ENCODE measurements at places on chromosomes 1 and 21.

DNA sequence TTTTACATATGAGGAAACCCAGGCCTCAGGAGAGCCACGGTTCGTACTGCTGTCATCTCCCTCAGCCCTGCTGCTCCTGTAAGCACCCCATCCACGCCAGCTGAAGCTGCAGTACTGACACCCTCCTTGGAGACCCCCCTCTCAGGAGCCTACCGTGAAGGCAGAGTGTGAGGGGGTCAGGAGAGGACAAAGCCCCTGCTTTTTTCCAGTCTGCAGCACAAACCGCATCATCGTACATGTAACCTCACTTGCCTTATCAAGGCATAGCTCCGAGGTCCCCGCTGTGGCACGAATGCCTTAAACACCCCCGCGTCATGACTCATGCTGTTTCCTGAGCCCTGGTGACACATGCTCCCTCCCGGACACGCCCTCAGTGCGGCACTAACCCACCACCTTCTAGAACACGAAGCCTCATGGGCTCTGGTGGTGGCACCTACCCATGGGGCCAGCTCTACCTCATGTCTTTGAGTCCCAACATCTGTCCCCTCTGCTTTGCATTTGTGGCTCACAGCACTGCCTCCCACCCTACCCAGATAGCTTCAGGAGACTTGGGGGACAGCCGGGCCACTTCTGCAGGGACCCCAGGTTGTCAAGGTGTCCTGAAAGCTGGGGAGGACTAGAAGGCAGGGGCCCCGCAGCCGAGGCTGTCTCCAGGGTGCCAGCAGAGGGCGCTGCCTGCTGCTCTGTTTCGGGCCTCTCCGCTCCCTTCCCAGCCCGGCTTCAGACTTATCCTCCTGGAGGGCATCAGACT lies 4.9 kb downstream of the SH3BGRL3 start:
- H3K27me3 ChIP-seq, result no peaks in the 10 kb centered on the region
- H3K4me1 ChIP-seq, result peaks cover 11% of the 10 kb centered on the region
- peaks cover 24% of the 10 kb centered on the region for H3K36me3 ChIP-seq
- DNase-seq, result peak; percentile 86
- H3K27ac ChIP-seq, result no peak overlapping the region

- H3K27me3 ChIP-seq, result no peaks in the 10 kb centered on the region
- H3K36me3 ChIP-seq, result no peaks in the 10 kb centered on the region
- DNase-seq, result no peak
- no peak overlapping the region for H3K4me3 ChIP-seq
- H3K27ac ChIP-seq, result no peak overlapping the region
Measured at GRCh38 chr1:37671261-37671660, 21.1 kb upstream of the CDCA8 start.

DNA sequence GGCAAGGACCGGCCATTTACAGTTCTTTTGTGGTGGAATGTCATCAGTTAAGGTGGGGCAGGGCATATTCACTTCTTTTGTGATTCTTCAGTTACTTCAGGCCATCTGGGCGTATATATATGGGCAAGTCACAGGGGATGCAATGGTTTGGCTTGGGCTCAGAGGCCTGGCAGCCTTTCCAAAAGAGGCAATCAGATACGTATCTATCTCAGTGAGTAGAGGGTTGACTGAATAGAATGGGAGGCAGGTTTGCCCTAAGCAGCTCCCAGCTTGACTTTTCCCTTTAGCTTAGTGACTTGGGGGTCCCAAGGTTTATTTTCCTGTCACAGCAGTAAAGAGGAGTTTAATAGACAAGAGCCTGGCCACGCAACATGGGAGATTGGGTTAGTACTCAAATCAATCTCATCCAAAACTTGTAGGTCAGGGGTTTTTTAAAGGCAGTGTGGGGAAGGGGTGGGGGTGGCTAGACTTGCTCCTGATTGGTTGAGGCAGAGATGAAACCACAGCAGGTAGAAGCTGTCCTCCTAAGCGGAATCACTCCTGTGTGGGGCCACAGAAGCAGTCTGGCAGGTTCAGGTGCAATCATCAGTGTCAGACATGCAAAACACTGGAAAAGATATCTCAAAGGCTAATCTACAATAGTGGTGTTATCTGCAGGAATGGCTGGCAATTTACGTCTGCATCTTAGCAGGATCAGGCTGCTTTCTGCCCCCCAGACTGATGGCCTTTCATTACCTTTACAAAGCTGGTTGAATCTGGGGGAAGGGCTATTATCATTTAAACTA lies 112.9 kb downstream of the TLR5 start:
- H3K27me3 ChIP-seq, result no peaks in the 10 kb centered on the region
- H3K36me3 ChIP-seq, result no peaks in the 10 kb centered on the region
- H3K4me1 ChIP-seq, result peaks cover 28% of the 10 kb centered on the region
- H3K4me3 ChIP-seq, result no peak overlapping the region

DNA sequence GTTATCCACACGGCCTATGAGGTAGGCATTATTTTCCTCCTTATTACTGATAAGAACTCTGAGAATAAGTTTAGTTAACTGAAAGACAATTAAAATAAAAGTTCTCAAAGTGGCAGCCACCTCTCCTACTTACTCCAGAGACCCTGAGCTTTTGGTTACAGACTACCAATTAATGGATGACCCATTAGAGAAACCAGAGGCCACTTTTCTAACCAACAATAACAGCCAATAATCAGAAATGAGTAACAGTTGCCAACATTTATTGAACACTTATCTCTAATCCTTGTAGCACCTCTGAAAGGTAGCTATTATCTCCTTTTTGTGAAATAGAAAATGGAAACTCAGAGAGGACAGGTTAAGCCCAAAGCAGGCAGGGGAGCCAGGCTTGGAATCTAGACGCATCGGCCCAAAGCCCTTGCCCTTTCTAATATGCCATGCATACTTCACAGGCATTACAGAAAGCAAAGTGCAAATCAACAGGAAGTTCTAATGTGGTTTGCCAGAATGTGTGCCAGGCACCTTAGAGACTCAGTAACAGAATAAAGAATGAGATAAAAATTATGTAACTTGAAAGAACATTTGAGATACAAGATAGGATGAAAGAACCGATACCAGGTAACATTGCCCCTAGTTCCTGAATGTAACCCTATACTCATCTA lies 50.0 kb downstream of the BEND5 start:
- DNase-seq, result no peak
- H3K27me3 ChIP-seq, result no peaks in the 10 kb centered on the region
- no peaks in the 10 kb centered on the region for H3K4me1 ChIP-seq
- no peak overlapping the region for H3K4me3 ChIP-seq

DNA sequence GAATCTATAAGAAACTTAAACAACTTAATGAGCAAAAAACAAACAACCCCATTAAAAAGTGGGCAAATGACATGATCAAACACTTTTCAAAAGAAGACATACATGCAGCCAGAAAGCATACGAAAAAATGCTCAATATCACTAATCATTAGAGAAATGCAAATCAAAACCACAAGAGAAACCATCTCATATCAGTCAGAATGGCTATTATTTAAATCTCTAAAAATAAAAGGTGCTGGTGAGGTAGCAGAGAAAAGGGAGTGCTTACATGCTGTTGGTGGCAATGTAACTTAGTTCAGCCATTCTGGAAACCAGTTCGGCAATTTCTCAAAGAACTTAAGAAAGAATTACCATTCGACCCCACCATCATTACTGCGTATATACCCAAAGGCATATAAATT lies 147.7 kb downstream of the FAF1 start:
- H3K36me3 ChIP-seq, result no peaks in the 10 kb centered on the region
- DNase-seq, result no peak
- H3K4me1 ChIP-seq, result no peaks in the 10 kb centered on the region
- no peak overlapping the region for H3K4me3 ChIP-seq
- no peak overlapping the region for H3K27ac ChIP-seq

DNA sequence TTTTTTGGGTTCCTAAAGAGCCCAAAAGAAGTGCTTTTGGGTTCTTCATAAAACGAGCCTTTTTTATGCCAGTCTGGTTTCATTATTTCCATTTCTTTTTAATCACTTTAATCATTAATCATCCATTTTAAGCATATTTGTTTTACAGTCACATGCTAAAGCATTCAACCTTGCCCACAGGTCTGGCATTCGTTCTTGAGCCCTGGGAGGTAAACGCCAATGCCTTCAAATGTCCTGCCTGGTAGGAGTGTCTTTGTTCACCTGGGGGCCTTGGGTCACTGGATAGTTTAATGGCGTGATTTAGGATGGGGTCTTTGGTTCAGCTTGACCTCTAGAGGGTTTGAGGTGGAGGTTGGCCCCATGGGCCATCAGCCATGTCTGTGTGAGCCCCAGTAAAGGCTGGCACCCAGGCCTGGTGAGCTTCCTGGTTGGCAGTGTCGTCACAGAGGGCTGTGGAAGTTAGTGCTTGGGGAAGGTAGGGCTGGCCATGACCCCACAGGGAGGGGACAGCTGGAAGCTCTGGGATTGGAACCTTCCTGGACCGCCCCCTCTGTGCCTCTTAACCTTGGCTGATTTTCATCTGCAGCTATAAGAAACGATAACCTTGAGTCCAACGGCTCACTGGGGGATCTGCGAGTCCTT lies 20.2 kb downstream of the C1orf174 start:
- peaks cover 4% of the 10 kb centered on the region for H3K36me3 ChIP-seq
- no peaks in the 10 kb centered on the region for H3K4me1 ChIP-seq
- no peak for DNase-seq
- no peak overlapping the region for H3K27ac ChIP-seq
- no peaks in the 10 kb centered on the region for H3K27me3 ChIP-seq
- no peak overlapping the region for H3K4me3 ChIP-seq

GRCh38 chr1:150473659-150474058 lies 13.6 kb upstream of the TARS2 start:
- no peak for DNase-seq
- H3K27me3 ChIP-seq, result no peaks in the 10 kb centered on the region
- H3K27ac ChIP-seq, result no peak overlapping the region
- H3K36me3 ChIP-seq, result peaks cover 28% of the 10 kb centered on the region

DNA sequence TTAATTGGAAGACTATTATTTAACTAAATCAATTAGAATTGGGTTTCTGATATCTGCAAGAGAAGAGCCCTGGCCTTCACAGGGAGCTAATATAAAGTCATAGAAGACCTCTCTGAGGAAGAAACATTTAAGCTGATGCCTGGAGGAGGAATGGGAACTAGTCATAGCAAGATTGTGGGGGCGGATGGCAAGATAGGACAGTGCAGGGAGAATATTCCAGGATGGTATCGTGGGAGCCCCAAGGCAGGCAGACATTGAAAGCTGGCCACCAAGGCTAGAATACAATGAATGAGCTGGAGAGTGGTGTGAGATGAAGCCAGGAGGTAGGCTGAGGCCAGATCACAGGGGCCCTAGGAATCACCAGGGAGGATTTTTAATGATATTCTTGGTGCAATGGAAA lies 20.8 kb upstream of the MYSM1 start:
- no peak overlapping the region for H3K4me3 ChIP-seq
- no peak overlapping the region for H3K27ac ChIP-seq
- no peak for DNase-seq
- H3K4me1 ChIP-seq, result no peaks in the 10 kb centered on the region
- no peaks in the 10 kb centered on the region for H3K27me3 ChIP-seq

DNA sequence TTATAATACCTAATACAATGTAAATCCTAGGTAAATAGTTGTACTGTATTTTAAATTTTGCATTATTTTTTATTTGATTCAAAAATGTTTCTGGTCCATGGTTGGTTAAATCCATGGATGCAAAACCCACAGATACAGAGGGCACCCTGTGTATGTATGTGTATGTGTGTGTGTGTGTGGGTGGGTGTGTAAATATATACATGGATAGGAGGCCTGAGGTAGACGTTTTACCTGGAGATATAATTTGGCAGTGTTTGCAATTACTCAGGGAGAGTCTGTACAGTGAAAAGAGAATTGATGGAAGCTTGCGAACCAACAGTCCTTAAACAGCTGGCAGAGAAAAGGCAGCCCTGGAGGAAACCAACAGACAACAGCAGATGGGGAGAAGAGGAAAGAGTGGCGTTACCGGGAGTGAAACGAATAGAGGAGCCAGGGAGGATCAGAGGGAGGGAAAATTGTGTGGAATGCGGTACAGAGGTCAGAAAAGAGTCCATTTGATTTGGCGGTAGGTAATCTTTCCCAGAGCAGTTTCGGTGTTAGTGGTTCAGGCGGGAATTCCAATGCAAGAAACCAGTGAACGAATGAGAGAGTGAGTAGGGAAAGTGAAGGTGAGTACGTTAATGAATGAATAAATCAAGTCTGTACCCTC lies 47.9 kb upstream of the NBL1 start:
- H3K36me3 ChIP-seq, result no peaks in the 10 kb centered on the region
- peaks cover 4% of the 10 kb centered on the region for H3K4me1 ChIP-seq
- H3K4me3 ChIP-seq, result peak overlapping the region; percentile 75

DNA sequence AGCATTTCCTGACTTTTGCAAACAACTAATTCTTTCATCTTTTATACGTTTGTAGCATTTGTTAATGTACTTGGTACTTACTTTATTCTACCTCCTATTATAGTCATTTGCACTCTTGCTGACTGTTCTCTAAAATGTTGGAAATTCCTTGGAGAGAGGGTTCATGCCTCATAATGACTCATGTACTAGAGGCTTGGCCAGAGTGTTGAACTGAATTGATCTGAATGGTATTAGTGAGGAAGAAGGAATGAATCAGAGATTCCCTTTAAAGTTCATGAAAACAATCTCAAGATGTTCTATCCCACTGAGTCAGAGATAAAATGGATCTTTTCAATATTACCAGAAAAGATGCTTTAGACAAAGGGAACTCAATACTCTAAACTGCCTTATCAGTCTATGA lies 383.4 kb downstream of the SEC16B start:
- H3K36me3 ChIP-seq, result no peaks in the 10 kb centered on the region
- DNase-seq, result no peak

Measured in trophoblast cell (in vitro differentiated cells and primary cell).